ENCODE measurements at places on chromosomes 2 and 18.

DNA sequence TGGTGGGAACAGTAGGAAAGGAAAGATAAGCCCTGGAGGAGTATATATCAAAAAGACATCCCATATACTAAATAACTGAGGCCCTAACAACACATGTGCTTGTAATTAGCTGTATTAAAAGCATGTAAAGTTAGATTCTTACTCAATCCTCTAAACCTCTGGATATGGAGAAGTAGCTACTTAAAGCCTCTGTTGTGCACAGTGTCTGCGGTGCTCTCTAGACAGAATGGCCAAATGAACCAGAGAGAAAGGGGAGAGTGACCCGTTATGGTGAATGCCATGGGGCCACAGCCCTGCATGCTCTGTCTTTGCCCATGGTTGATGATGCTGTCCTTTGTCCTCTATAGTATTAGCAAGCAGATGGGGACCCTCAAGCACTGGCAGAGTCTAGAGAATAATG, 104.4 kb upstream of the SLC8A1 start:
- no peak for DNase-seq

- DNase-seq = no peak
Observed at GRCh38 chr2:116842164-116842563, 972.3 kb upstream of the DDX18 start.

GRCh38 chr2:12212841-12213597, 466.6 kb downstream of the LPIN1 start:
- DNase-seq = no peak

DNA sequence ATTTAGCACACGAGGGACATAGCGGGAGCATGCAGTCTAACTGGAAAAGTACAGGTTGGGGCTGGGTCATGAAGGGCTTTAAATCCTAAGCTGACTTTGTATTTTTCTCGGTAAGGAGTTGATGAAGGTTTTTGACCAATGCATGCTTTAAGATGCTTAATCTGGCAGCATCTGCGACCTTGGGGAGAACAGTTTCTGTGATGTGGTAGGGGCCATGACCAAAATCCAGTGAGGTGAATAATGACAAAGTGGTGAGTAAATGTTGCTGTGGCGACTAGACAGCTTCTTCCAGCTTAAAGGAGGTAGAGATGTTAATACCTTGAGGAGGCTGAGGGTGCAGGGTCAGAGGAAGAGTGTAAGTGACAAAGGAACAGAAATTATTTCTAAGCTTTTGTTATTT, 174.6 kb upstream of the ALPP start:
- DNase-seq = no peak

- no peak for DNase-seq
Observed at GRCh38 chr2:164281896-164282295, 339.4 kb downstream of the GRB14 start.

- DNase-seq = no peak
Observed at GRCh38 chr2:58347810-58348209, 106.7 kb upstream of the FANCL start.

DNA sequence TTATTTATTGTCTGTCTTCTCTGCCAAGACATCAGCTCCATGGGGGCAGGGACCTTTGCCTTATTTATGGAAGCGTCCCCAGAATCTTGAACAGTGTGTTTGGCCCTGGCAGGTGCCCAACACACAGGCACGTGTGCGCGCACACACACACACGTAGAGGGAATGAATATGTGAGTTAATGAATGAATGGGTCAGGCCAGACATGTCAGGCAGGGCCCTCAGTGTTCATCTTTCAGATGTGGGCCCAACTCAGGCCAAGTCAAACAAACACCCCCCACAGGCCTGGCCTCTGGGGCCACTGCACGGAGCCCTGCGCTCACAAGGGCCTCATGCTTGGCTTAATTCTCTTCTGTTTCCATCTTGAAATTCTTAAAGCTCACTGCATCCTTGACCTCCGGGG, 54.1 kb downstream of the DYSF start:
- no peak for DNase-seq

GRCh38 chr2:219441451-219442255, 7.0 kb downstream of the SPEG start:
- peak; percentile 60 for DNase-seq
